ENCODE measurements at places on chromosomes 16 and 17.
A peak's percentile ranks its signal among the peaks of the same experiment; 100 is the strongest.

GRCh38 chr16:78597809-78598570 is 498.5 kb downstream of the WWOX start:
- no peak for DNase-seq

DNA sequence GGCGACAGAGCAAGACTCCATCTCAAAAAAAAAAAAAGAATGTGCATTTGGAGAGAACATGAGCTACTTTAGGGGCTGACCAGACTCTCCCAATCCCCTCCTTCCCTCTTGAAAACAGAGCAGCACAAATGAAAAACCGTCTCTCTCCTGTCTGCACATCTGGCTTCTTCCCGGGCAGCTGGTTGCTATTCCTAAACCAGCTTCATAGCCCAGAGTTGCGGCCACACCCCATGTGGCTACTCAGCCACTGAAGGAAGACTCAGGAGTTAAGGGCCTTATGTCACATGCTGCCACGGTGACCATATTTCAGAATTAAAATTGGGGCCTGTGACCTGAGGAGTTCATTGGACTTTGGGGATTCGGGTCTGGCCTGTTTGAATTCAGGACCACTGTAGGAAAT is 48.3 kb downstream of the KATNIP start:
- no peak for DNase-seq

GRCh38 chr17:70259400-70259799 is 90.1 kb downstream of the KCNJ2 start:
- no peak for DNase-seq

DNA sequence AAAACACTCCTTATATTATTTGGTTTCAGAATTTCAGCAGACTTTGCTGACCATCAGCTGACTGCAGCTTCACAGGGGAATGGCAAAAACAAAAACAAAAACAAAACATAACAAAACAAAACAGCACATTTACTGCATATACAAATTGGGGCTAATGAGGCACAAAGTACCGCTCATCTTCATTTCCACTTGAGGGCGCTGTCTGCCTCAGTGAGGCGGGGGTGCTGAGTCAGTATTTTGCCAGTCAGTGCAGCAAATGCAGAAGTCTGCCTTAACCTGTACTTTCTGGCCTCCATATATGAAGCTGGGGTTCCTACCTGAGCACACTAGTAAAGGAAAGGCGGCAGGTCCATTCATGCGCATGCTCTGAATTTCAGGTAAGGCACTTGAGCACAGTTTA is 13.5 kb upstream of the DYNLRB2 start:
- no peak for DNase-seq

- no peak for DNase-seq
Measured at GRCh38 chr17:75521951-75522727, 3.4 kb upstream of the LLGL2 start.

DNA sequence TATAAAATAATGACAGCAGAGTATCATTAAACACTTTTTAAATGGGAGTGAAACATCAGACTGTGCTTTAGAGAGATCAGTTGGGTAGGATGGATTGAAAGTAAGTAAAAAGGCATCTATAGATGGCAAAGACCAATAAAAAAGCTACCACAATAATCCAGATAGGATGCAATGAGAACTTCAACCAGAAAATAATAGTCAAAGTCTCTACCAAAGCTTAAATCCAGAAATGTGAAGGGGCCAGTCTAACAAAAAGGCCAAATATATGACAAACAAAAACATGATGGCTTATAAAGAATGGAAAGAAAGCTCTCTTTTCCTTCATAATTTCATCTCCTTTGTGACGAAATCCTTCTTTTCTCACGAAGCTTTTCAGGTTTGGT is 12.3 kb downstream of the KANSL1 start:
- DNase-seq = no peak

DNA sequence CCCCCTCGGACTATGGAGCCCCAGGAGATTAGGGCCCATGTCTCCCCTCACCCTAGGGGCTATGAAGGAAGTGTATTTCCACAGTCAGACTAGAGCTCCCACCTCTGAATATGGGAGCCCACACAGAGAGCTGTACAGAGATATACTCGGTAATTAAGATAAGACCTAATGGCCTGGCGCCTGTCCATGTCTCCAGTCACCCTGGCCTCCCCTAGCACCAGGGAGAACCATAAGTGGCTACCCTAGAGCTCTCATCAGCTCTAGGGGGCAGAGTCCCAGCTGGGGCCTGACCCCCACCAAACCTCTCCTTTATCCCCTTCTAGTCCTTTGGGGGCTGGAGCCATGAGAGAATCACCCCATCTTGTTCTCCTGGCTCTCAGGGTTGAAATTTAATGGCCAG is 2.4 kb downstream of the TMEM101 start:
- no peak for DNase-seq

DNA sequence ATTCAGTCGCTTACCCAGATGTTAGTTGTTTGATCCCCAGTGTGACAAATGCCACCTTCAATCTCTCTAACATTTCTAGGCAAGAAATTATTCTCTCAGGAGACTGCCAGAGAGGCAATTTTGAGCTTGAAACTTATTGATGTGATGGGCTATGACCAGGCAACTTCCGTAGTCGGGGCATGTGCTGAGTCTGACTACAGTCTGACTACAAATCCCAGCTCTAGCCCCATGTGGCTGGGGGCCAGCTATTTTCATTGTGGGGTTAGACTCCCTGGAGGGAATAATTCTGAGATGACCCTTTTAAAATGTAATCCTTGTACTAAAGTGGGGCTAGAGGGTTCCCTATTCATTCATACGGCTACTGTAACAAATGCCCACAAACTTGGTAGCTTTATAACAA is 65.9 kb downstream of the RBFOX1 start:
- DNase-seq = no peak

DNA sequence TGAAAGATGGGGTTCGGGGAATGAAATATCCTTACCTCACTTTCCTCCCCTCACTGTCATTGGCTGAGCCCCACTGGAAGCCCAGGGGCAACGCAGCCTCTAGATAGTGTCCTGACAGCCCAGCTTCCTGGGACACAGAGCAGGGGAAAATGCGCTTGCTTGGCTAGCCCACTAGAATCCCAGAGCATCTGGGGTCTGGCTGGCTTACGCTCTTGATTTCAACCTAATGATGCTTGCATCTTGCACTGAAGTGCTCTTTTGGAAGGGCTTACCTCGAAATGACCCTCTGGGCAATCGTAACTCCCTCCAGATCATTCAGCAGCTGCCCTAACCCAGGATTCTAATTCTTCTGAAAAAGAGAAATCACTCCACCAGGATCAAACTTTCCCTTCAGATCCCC is 147.6 kb downstream of the SOX9 start:
- no peak for DNase-seq

DNA sequence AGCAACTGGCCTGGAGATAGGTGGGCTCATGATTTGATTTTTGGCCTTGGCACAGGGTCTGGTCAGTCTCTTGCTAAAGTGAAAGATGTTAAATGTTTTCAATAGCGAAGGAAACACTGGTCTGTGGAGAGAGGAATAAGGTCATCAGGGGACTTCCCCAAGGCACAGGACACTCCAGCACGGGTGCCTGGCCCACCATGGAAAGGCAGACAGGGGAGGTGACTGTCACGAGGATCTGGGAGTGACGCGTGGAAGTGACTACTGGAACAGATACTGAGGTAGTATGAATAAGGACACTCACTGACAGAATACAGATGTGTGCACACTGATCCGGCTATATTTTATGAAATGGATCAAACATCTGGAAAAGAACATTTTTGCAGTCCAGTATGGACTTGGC is 16.7 kb upstream of the ICAM2 start:
- no peak for DNase-seq

DNA sequence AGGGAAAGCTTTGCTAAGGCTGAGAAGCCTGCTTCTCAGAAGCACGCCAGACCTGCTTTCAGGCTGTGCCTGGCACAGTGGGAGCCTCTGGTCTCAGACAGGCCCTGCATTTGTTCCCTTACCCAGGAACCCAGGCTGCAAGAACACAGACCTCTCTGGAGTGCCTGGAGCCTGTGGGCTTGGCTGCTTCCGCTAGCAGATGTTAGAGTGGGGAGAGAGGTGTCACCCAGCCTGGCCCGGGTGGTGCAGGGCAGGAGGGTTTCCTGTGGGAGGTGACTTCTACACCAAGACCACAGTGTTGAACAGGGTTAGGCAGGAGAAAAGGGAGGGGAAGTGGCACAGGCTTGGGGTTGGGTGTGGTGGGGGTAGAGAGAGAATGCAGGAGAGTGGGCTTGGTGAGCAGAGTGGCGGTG is 35.8 kb upstream of the ADGRG1 start:
- no peak for DNase-seq

DNA sequence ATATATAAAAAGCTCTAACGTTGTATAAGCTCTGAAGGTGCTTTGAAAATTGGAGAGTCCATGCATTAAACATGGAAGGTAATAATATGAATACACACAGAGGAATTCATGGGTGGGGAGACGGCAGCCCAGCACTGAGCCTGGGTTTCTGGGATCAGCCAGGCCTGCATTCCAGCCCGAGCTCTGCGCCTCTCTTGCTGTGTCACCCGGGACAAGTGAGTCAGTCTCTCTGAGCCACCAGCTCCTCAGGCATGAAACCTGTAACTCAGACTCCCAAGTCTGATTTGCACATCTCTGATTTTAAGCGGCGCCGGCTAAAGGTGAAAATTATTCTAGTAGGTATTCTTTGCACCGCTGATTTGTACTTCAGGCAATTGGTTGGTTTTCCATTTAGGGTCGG is 238.8 kb downstream of the MRTFB start:
- no peak for DNase-seq

DNA sequence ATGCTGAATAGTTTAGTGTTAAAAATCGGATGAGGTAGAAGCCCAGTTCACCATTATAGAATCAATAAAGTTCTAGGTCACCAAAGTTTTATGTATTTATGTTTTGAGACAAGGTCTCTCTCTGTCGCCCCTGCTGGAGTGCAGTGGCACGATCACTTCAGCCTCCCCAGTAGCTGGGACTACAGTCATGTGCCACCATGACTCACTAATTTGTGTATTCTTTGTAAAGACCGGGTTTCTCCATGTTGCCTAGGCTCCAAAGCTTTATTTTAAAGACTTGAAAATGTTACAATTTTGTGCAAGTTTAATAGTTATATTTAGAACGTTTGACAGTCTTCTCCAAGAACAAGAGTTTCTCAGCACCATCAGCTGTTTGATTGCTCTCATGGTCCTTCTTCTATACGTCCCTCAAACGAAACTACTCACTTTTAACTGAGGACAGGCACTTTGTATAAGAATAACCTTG is 32.1 kb downstream of the NDE1 start:
- DNase-seq = no peak

- no peak for DNase-seq
Measured at GRCh38 chr16:82282662-82283061, 112.6 kb upstream of the MPHOSPH6 start.

DNA sequence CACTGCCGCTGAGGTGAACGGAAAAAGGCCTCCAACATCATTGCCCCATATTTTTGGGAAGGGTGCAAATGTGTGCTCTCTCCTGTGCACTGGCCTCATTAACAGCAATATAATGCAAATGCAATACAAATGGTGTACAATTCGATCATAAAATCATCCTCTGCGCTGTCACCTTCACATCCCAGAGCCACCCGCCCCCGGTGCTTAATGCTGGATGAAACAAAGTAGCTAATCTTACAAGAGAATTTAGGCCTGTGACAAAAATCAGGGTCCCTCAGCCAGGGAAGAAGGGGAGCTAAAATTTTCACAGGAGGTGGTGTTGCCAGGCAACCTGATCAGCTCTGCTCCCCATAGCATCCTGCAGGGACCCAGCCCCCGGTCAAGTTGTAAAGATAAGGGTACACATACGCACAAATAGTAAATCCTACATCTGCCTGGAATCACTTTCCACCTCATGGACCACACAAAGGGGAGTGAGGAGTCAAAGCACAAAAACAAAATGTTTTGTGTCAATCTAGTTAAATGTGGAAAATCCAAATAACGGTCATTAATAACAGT is 3.0 kb downstream of the TBC1D16 start:
- no peak for DNase-seq

- DNase-seq = no peak
Measured at GRCh38 chr17:54282886-54283285, 460.2 kb downstream of the KIF2B start.

DNA sequence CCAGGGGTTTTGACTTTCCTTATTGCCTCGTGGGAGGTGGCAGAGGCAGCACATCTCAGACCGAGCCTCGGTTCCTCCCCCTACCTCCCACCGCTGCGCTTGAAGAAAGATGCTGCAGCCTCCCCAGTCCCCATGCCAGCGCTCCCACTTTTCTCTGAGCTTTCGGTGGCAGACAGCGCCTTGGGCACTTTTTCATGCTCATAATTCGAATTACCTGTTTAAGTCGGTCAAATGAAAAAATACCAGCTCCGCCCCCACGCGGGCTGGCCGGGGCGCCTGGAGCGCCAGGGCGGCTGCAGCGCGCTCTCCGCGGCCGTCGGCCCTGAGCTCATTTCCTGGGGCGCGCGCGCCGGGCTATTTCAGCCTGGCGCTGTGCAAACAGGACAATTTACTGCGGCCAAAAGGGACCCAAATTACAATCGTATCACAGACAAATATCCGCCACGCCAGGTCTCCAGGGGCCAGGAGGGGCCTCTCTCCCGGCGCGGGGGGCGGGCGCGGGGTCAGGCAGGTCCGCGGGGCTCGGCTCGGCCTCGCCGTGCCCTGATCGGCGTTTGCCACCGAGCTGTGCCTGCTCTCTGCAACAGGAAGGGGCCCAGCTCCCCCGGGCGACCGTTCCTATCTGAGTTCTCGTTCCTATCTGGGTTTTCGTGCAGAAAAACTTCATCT is 45.0 kb downstream of the SOST start:
- DNase-seq = peak; percentile 40

GRCh38 chr16:17512636-17513220 is 42.0 kb upstream of the XYLT1 start:
- no peak for DNase-seq

GRCh38 chr17:33290253-33290652 is 2.8 kb downstream of the ASIC2 start:
- DNase-seq = no peak

DNA sequence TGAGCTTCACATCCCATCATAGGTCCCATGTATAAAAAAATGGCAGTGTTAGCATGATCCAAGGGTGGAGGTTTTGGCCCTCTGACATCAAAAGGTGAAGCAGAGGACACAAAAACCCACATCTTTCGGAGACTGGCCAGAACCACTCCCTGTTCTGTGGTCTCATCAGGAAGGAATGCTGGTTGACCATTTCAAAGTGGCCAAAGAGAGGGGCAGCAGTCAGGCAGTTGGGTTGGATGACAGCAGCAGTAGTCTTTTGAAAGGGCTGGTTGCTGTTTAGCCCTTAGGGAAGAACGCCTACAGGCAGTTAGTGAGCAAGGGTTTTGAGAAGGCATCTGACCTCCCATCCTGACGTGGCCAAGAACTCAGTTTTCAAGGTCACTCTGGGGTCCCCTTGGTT is 40.5 kb downstream of the LCMT1 start:
- no peak for DNase-seq
